ENCODE measurements at places on chromosomes 4 and X. TPM values are rescaled to one million over a fixed set of nuclear protein-coding genes. Genes with fewer than 3 reads are reported as not detected.

The GAGE2A gene
- total RNA-seq: not detected

The PNMA3 gene
- 6.3 TPM for total RNA-seq

The CCDC110 gene
- total RNA-seq: 0.10 TPM

The SLC6A14 gene
- total RNA-seq: not detected

The AKAP4 gene
- total RNA-seq: not detected

The KIF4A gene
- 0.05 TPM for total RNA-seq

The MFAP3L gene
- 3.1 TPM for total RNA-seq

Data from T-helper 17 cell (primary cell).